Activated B cell treated with CpG ODN at 0.5 μM for 24 hours (primary cell): ENCODE measurements at places on chromosomes 4 and X. TPM values are rescaled to one million over a fixed set of nuclear protein-coding genes. Genes with fewer than 3 reads are reported as not detected.

The VEGFC gene
- total RNA-seq, result not detected in 2 replicates

GRCh38 chr4:185542626-185543315 is 7.5 kb upstream of the PDLIM3 start:
- no peak overlapping the region for H3K27ac ChIP-seq
- H3K4me1 ChIP-seq, result no peaks in the 10 kb centered on the region
- H3K27me3 ChIP-seq, result peaks cover 13% of the 10 kb centered on the region

The PDGFRA gene
- total RNA-seq, result not detected in 2 replicates

The HSFX2 gene
- total RNA-seq, result 0.33 and 0.51 TPM in 2 replicates

The BTK gene
- 193 and 219 TPM in 2 replicates for total RNA-seq

DNA sequence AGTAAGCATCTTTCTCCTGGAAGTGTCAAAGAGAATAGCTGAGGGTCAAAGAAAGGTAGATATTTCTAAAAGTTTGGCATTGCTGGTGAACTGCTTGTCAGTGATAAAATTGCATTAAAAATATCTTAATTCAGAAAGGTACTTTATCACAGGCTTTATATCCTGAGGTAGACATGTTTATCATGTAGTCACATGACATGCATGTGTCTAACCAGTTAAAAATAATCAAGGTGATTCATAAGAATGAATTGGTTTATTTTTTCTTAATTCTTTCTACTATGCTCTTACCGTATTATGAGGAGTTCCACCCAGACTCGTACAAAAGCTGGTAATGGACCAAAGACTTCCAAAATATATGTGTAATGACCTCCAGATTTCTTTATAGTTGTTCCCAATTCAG is 6.1 kb downstream of the SLC7A11 start:
- no peak for DNase-seq
- no peak overlapping the region for H3K4me3 ChIP-seq
- H3K4me1 ChIP-seq, result no peaks in the 10 kb centered on the region
- no peaks in the 10 kb centered on the region for H3K36me3 ChIP-seq
- peaks cover 2% of the 10 kb centered on the region for H3K27me3 ChIP-seq

The SRPK3 gene
- total RNA-seq, result not detected in 2 replicates

GRCh38 chr4:113060853-113061252 is 11.4 kb downstream of the ANK2 start:
- H3K27me3 ChIP-seq, result no peaks in the 10 kb centered on the region
- DNase-seq, result no peak
- H3K36me3 ChIP-seq, result no peaks in the 10 kb centered on the region

The TMPRSS11E gene
- total RNA-seq, result not detected in 2 replicates

The GPR82 gene
- total RNA-seq, result 0.32 and 0.35 TPM in 2 replicates

DNA sequence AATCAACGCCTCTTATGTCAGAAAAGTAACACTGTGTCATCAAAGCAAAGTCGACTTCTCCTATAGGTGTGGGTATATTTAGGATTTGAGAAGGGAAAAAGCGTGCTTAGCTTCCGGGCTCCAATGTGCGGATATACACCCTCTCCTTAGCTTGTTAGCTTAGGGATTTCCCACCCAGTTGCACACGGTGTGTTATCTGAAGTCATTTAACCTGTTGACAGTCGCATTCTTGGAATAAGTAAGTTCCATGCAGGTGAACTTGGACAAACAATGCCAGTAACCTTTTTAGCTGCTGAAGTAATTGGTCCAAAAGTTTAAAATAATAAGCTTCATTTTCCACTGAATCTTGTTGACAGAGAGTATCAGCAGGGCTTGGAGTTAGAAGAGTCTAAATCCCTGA is 113.7 kb downstream of the SHROOM3 start:
- no peak overlapping the region for H3K27ac ChIP-seq
- H3K4me1 ChIP-seq, result peaks cover 11% of the 10 kb centered on the region
- H3K36me3 ChIP-seq, result no peaks in the 10 kb centered on the region

GRCh38 chrX:85111347-85111746 is 107.7 kb downstream of the APOOL start:
- no peak overlapping the region for H3K27ac ChIP-seq
- no peaks in the 10 kb centered on the region for H3K4me1 ChIP-seq
- H3K4me3 ChIP-seq, result no peak overlapping the region
- no peak for DNase-seq
- no peaks in the 10 kb centered on the region for H3K27me3 ChIP-seq

GRCh38 chrX:154355094-154355775 is 19.2 kb downstream of the FLNA start:
- H3K27me3 ChIP-seq, result no peaks in the 10 kb centered on the region
- H3K4me1 ChIP-seq, result peaks cover 22% of the 10 kb centered on the region
- peaks cover 55% of the 10 kb centered on the region for H3K36me3 ChIP-seq

The TENM3 gene
- not detected in 2 replicates for total RNA-seq

DNA sequence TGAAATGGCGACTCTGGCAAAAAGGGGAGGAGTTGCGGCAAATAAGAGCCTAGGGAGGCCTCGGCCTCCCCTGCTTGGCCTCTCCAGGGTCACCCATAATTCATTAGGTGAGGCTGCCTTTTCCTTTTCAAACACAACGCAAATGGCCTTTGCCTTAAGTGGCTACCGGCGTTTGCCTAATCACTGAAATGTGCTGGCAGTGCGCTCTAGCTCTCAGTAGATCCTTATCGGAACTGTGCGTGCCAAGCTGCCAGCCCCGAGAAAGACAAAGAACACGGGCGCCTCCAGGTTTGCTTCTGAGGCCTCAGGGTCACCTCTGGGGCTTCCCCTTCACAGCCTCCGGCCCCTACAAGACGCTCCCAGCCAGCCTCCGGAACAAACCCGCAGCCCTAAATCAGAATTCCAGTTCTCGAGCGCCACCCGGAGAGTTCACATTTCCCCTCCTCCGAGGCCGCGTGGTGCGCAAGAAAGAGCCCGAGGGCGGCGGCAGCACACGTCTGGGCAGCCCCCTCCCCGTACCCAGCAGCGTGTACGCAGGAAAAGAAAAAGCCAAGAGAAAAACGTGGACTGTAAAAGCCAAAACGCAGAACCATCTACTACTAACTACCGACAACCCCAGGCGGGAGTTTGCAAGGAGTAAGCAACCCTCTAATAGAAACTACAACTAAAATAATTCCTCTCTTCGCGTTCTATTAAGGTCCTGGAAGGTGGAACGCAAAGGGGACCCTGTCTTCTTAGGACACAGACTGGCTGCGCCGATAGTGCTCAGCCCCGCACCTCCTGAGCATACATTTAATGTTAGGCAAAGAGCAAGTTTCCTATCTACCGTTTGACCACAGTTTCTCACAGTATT is 76.5 kb upstream of the BCOR start:
- peak overlapping the region; percentile 88 for H3K4me3 ChIP-seq
- H3K36me3 ChIP-seq, result peaks cover 4% of the 10 kb centered on the region
- no peaks in the 10 kb centered on the region for H3K27me3 ChIP-seq
- H3K4me1 ChIP-seq, result peaks cover 63% of the 10 kb centered on the region

The TACR3 gene
- total RNA-seq, result not detected in 2 replicates

GRCh38 chrX:130114141-130114588 is 3.9 kb upstream of the ELF4 start:
- H3K27ac ChIP-seq, result no peak overlapping the region
- no peak for DNase-seq
- H3K36me3 ChIP-seq, result no peaks in the 10 kb centered on the region
- H3K4me3 ChIP-seq, result no peak overlapping the region
- H3K4me1 ChIP-seq, result peaks cover 16% of the 10 kb centered on the region

The FGF2 gene
- total RNA-seq, result 0.10 and 0.29 TPM in 2 replicates

The VCX2 gene
- total RNA-seq, result not detected in 2 replicates

The ADH1A gene
- not detected in 2 replicates for total RNA-seq

GRCh38 chr4:41256131-41256739 is 493 bp upstream of the UCHL1 start:
- H3K4me1 ChIP-seq, result peaks cover 10% of the 10 kb centered on the region
- peak overlapping the region; percentile 63 for H3K4me3 ChIP-seq
- no peak overlapping the region for H3K27ac ChIP-seq
- H3K36me3 ChIP-seq, result no peaks in the 10 kb centered on the region
- peaks cover 39% of the 10 kb centered on the region for H3K27me3 ChIP-seq

DNA sequence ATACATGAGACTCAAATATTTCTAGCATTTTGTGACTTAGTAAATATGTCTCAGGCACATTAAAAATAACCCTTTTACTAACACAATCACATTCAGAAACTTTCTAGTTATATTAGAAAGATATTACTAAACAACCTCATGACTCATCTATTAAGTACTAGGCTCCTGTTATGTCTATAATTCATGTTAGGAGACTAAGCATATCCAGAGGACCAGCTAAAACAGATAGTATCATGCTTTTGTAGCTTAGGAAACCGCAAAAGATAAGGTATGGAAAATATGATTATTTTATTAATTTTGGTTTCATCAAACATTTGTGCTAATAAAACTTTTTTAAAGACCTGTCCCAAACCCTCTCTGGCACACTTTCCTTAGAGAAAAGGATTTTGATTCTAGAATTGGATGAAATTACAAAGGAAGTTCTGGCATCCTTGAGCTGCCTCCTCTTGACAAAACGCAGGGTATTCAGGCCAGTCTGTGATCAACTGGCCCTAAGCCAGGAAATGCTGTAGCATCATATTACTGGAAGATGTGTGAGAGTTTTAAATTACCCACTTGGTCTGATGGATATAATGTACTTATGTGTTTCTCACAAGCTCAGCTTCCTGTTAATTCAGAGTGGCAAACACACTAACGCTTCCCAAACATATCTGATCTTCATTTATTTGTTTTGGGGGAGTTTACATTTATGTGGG is 60.4 kb downstream of the NRK start:
- DNase-seq, result no peak
- no peak overlapping the region for H3K4me3 ChIP-seq
- H3K36me3 ChIP-seq, result no peaks in the 10 kb centered on the region
- H3K4me1 ChIP-seq, result no peaks in the 10 kb centered on the region

The ENPEP gene
- total RNA-seq, result not detected in 2 replicates

The REELD1 gene
- total RNA-seq, result 2.1 and 2.6 TPM in 2 replicates

DNA sequence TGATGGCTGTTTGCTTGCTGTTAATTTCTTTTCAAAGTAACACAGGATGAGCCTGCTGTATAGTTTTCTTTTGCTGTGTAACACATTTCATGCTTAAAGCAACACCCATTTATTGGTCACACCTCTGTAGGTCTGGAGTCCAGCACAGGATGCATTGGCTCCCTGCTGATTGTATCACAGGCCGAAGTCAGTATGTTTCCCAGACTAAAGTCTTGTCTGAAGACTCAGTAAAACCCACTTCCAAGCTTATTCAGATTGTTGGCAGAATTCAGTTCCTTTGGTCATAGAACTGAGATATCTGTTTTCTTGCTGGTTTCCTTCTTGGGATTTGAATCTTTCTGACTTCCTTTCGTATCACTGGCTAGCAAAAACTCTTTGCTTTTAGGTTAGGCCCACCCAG is 54.3 kb downstream of the LRP2BP start:
- H3K36me3 ChIP-seq, result peaks cover 79% of the 10 kb centered on the region
- DNase-seq, result no peak
- H3K4me3 ChIP-seq, result no peak overlapping the region
- H3K27ac ChIP-seq, result peak overlapping the region; percentile 35
- H3K27me3 ChIP-seq, result no peaks in the 10 kb centered on the region
